ENCODE measurements at places on chromosomes 11 and 22.

GRCh38 chr11:44192017-44192385 is 96.5 kb downstream of the EXT2 start:
- DNase-seq: no peak

- no peak for DNase-seq
These were observed 573.0 kb downstream of the TBC1D22A start for GRCh38 chr22:47335460-47335859.

- no peak for DNase-seq
These were observed 5.3 kb downstream of the NLRP6 start for GRCh38 chr11:283405-284104.

DNA sequence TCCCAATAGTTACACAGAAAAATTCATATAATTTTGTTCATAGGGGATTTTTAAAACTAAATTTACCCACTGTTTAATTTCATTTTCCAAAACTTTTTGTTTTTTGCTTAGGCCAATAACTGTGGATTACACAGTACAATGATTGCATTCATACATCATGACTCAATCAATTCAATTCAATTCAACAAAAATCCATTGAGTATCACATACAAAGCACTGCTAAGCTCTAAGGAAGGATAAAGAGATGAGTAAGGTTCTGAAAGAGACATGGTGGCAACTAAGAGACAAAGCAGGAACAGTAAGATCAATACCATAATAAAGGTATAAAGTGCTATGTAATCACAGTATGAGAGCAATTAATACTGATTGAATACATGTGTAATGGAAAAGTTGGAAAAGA is 9.4 kb upstream of the LAYN start:
- no peak for DNase-seq

- no peak for DNase-seq
These were observed 26.4 kb upstream of the MYOD1 start for GRCh38 chr11:17692931-17693330.
